WTC11 (cell line): ENCODE measurements at places on chromosomes 16 and 17. TPM values are rescaled to one million over a fixed set of nuclear protein-coding genes. Genes with fewer than 3 reads are reported as not detected.

The CACNA1G gene
- 5.4 to 6.7 TPM (median 6.2 TPM) in 3 replicates for total RNA-seq

The PCTP gene
- 10.3 to 14.2 TPM (median 12.2 TPM) in 3 replicates for total RNA-seq

The PPM1E gene
- total RNA-seq = 8.1 to 8.4 TPM (median 8.2 TPM) in 3 replicates

The ITGAX gene
- total RNA-seq = 0.25 to 0.33 TPM (median 0.32 TPM) in 3 replicates

The SNX20 gene
- total RNA-seq = 0.14 TPM in 1 of 3 replicates, not detected in the others

The LGALS9B gene
- total RNA-seq = not detected in 3 replicates

The CACNG1 gene
- not detected in 3 replicates for total RNA-seq

The NLRC5 gene
- total RNA-seq = 2.6 to 2.8 TPM (median 2.7 TPM) in 3 replicates
